ENCODE measurements at places on chromosomes 2 and 18. TPM values are rescaled to one million over a fixed set of nuclear protein-coding genes. Genes with fewer than 3 reads are reported as not detected.

Gene AMER3
- not detected for total RNA-seq

Gene IL36G
- total RNA-seq = not detected

Gene SERPINB2
- total RNA-seq = not detected

Gene IL36RN
- not detected for total RNA-seq

Gene FBXO15
- 0.51 TPM for total RNA-seq

Gene PROM2
- total RNA-seq = 0.83 TPM

- DNase-seq = no peak
Measured at GRCh38 chr2:26940001-26940400, 30.4 kb upstream of the MAPRE3 start.

GRCh38 chr18:72063001-72063400, 481.1 kb downstream of the CBLN2 start:
- DNase-seq = no peak

Data from cardiac septum (tissue), 1 donor.